ENCODE measurements at places on chromosomes 16 and 17. TPM values are rescaled to one million over a fixed set of nuclear protein-coding genes. Genes with fewer than 3 reads are reported as not detected.

The NPIPB9 gene
- 1.4 TPM for total RNA-seq

The TBX6 gene
- total RNA-seq: under 0.01 TPM

The MNT gene
- 2.8 TPM for total RNA-seq

The KRTAP1-1 gene
- total RNA-seq: not detected

The FADS6 gene
- not detected for total RNA-seq

The CCL14 gene
- 3.9 TPM for total RNA-seq

The UNC13D gene
- 5.2 TPM for total RNA-seq

The TBC1D3B gene
- total RNA-seq: 0.99 TPM

The GFAP gene
- total RNA-seq: not detected

The WFIKKN1 gene
- 0.20 TPM for total RNA-seq

The TCAP gene
- total RNA-seq: under 0.01 TPM

The TEX14 gene
- total RNA-seq: under 0.01 TPM

The TEX19 gene
- not detected for total RNA-seq

The CNOT1 gene
- 104 TPM for total RNA-seq

The TNFRSF17 gene
- total RNA-seq: not detected

The SDK2 gene
- not detected for total RNA-seq

The CNTNAP4 gene
- not detected for total RNA-seq

The CHD9NB gene
- under 0.01 TPM for total RNA-seq

The FUS gene
- total RNA-seq: 26.8 TPM

The ASPA gene
- total RNA-seq: not detected

The STH gene
- total RNA-seq: not detected

The PRSS36 gene
- 0.99 TPM for total RNA-seq

The RBBP6 gene
- total RNA-seq: 11.3 TPM

The CCDC92B gene
- not detected for total RNA-seq

The ADAD2 gene
- total RNA-seq: not detected

Measured in lung microvascular endothelial cell (primary cell).